ENCODE measurements at places on chromosomes 13 and 19. TPM values are rescaled to one million over a fixed set of nuclear protein-coding genes. Genes with fewer than 3 reads are reported as not detected.

RFXAP gene
- total RNA-seq = 2.3 TPM

ZNF320 gene
- total RNA-seq = 20.1 TPM

GAS6 gene
- total RNA-seq = 272 TPM

ZNF431 gene
- total RNA-seq = 3.3 TPM

LYL1 gene
- 0.77 TPM for total RNA-seq

MTUS2 gene
- total RNA-seq = 0.12 TPM

ZNF582 gene
- total RNA-seq = 2.5 TPM

IFNL1 gene
- total RNA-seq = not detected

ZNF626 gene
- 15.6 TPM for total RNA-seq

CRLF1 gene
- total RNA-seq = 1.00 TPM

ICAM5 gene
- 1.8 TPM for total RNA-seq

CFAP97D2 gene
- not detected for total RNA-seq

EFNB2 gene
- 2.2 TPM for total RNA-seq

ADGRL1 gene
- total RNA-seq = 1.4 TPM

ATP1A3 gene
- total RNA-seq = 0.37 TPM
